CD4-positive, CD25-positive, alpha-beta regulatory T cell (primary cell): ENCODE measurements at places on chromosomes 1 and 21. TPM values are rescaled to one million over a fixed set of nuclear protein-coding genes. Genes with fewer than 3 reads are reported as not detected.

DNA sequence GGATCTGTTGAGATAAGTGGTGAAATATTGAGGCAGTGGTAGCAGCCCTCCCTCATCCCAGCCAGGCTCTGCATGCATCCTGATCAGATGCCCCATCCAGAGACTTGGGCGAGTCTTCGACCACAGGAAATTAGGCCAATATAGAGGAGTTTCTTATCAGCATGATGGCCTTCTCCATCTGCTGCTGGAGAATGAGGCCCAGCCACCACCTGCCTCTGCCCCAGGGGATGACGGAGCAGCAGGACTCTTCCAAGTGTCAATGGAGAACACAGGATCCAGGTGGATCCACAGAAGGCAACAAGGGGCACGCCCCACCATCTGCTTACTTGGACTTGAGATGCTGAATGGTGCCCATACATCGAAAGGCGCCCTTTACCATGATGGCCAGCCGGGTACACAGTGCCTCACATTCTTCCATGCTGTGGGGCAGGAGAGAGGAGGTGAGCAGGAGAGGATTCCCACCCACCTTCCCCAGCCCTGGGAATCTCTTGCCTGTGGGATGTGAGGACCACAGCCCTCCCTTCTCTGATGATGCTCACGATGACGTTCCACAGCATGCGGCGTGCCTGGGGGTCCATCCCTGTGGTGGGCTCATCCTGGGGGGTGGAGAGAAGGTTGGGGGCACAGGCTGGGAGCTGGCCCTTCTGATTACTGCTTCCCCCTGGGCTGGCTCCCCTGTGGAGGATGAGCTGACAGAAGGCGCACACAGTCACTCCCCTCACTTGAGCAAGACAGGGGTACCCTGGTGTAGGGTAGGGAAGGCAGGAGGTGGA lies 91.5 kb upstream of the GCLM start:
- no peak for DNase-seq

DNA sequence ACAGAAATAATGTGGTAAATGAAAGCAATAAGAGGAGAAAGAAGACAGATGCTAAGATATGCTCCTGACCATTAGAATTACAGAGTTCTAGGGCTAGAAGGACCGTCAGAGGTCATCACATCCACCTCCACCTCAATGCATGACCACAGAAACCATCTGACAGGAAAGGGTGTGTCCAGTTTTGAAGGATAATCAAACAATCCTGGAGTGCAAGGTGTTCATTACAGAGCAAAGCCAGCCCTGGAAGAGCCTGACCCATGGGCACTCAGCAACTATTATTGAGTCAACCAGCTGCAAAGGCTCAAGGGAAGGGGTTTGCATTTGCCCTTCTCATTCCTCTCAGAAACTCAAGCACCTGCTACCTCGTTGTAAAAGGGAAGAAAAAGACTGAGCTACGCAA lies 46.4 kb downstream of the TOR1AIP2 start:
- DNase-seq: peak; percentile 27

- DNase-seq: no peak
These were observed at the start of gene C1orf116 for GRCh38 chr1:207032528-207033017. TSS of gene C1orf116 (minus strand) at chr1:207032756. CDS start at chr1:207027598, 5,158 bp downstream.

DNA sequence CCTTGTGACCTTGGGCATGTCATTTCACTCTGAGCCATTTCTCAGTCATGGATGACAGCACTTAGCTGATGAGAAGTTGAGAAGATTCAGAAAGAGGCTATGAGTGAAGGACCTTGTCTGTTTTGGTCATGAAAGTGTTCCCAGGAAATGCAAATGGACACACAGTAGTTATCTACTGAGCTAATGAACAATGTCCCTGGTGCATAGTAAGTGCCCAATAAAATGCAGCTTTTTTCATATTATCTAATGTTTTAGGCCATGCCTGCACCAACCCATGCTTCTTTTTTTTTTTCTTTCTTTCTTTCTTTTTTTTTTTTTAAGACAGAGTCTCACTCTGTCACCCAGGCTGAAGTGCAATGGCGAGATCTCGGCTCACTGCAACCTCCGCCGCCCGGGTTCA lies 44.4 kb upstream of the EPB41 start:
- no peak for DNase-seq

GRCh38 chr21:33541105-33541711 lies 709 bp downstream of the GART start:
- no peak for DNase-seq

- no peak for DNase-seq
These were observed 871 bp downstream of the TUFT1 start for GRCh38 chr1:151540982-151541377.

DNA sequence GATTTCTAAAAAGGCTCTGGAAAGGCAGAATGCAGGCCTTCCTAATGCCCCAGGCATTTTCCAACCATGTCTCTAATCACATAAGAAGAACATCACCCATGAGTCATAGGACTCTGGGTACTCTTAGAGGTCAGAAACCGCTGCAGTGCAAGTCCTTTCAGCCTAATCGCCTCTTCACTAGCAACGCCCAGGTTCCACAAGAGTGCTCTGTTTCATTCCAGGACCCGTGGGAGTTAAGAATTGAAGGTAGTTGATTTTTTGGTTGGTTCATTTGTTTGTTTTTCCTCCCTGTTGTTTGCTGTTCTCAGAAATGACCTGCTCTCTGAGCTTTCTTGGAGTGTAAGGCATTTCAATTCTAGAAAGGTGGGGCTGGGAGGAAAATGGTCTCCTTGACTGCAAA lies 123.2 kb downstream of the NR5A2 start:
- no peak for DNase-seq

- no peak for DNase-seq
These were observed 24.7 kb downstream of the QSOX1 start for GRCh38 chr1:180179162-180179957.

- no peak for DNase-seq
These were observed 26.5 kb downstream of the C1orf116 start for GRCh38 chr1:207006083-207006482.

DNA sequence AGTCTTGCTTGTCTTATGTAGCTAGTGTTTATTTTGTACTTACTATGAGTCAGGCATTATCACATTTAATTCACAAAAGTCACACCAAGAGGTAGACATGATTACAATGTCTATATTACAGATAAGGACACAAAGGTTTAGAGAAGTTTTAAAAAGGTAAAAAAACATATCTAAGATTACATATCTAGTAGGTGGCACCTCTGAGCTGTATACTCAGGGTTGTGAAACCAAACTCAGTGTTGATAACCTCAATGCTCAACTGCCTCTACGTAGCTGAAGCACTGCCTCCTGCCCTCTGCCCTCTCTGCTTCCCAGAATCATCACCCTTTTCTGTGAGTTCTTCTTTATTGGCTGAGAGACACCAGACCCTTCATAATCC lies 431.3 kb downstream of the DISC1 start:
- no peak for DNase-seq

DNA sequence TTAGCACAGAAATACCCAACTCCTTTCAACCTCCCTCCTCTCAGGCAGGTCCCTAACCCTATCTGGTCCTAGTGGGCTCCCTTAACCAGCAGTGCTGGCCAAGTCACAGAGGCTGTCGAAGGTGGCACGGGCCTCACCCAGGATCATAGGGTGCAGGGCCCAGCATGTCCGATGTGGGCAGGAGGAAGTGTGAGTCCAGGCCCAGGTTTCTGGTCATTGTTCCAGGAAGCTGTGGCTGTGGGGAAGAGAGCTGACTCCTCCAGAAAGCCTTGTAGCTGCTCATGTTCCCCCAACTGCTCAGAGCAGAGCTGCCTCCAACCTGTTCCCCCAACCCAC lies 2.4 kb downstream of the CCDC17 start:
- DNase-seq: no peak

GRCh38 chr1:118963456-118964430 lies 24.4 kb downstream of the TBX15 start:
- DNase-seq: no peak

DNA sequence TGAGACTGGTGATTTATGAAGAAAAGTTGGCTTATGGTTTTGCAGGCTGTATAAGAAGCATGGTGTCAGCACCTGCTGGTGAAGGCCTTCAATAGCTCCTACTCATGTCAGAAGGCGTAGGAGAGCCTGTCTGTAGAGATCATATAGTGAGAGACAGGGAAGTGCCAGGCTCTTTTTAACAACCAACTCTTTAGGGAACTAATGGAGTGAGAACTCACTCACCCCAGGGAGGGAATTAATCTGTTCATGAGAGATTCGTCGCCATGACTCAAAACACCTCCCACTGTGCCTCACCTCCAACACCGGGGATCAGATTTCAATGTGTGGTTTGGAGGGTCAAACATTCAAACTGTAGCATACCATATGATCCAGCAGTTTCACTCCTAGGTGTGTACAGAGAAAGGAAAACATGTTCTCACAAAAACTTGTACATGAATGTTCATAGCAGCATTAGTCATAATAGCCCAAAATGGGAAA lies 72.6 kb downstream of the TTC3 start:
- no peak for DNase-seq

DNA sequence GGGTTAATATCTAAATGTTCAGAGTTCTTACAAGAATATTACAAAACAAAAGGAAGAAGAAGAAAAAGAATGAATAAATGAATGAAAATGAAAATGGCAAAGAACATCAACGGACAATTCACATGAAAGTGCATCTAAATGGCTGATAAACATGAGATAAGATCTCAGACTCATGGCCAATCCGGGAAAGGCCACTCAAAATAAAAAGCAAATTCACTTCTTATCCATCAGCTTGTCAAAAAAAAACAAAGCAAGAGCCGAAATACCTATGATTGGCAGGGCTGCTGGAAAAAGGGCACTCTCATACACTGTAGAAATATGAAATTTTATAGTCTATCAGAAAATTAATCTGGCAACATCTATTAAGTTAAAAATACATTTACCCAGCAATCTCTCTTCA lies 103.6 kb upstream of the EDEM3 start:
- DNase-seq: no peak

DNA sequence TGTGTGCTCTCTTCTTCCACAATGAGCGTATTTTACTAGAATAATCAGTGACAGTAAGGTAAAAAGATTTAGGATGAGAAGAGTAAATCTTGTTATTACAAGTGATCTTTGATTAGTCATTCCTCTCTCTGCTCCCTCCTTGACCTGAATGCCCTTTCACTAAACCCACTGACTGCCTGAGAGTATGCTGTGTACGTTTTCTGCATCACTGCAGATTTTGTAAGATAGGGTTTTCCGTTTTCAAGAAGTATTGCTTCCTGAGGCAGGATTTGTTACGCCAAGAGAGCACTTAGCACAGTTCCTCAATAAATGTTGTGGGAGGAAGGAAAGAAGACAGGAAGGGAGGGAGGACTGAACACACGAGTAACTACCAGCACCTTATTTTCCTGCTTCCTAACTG lies 7.7 kb upstream of the LAMB3 start:
- no peak for DNase-seq

DNA sequence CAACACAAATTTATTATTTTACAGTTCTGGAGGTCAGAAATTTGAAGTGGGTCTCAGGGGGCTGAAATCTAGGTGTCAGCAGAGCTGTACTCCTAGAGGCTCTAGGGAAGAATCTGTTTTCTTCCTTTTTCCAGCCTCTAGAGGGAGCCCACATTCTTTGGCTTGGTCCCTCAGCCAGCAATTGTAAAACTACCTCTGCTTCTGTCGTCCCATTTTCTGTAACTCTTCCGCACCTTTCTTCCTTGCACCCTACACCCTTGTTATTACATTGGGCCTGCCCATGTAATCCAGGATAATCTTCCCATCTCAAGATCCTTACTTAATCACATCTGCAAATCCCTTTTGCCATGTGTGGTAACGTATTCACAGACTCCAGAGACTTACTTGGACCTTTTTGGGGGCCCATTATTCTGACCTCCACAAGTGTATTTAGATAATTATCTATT lies 24.8 kb upstream of the THEM4 start:
- peak; percentile 67 for DNase-seq

DNA sequence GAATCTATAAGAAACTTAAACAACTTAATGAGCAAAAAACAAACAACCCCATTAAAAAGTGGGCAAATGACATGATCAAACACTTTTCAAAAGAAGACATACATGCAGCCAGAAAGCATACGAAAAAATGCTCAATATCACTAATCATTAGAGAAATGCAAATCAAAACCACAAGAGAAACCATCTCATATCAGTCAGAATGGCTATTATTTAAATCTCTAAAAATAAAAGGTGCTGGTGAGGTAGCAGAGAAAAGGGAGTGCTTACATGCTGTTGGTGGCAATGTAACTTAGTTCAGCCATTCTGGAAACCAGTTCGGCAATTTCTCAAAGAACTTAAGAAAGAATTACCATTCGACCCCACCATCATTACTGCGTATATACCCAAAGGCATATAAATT lies 147.7 kb downstream of the FAF1 start:
- no peak for DNase-seq

- DNase-seq: no peak
These were observed 24.2 kb upstream of the PEX19 start for GRCh38 chr1:160309185-160309557.

- DNase-seq: no peak
These were observed 123.4 kb downstream of the ETS2 start for GRCh38 chr21:38929142-38929541.

DNA sequence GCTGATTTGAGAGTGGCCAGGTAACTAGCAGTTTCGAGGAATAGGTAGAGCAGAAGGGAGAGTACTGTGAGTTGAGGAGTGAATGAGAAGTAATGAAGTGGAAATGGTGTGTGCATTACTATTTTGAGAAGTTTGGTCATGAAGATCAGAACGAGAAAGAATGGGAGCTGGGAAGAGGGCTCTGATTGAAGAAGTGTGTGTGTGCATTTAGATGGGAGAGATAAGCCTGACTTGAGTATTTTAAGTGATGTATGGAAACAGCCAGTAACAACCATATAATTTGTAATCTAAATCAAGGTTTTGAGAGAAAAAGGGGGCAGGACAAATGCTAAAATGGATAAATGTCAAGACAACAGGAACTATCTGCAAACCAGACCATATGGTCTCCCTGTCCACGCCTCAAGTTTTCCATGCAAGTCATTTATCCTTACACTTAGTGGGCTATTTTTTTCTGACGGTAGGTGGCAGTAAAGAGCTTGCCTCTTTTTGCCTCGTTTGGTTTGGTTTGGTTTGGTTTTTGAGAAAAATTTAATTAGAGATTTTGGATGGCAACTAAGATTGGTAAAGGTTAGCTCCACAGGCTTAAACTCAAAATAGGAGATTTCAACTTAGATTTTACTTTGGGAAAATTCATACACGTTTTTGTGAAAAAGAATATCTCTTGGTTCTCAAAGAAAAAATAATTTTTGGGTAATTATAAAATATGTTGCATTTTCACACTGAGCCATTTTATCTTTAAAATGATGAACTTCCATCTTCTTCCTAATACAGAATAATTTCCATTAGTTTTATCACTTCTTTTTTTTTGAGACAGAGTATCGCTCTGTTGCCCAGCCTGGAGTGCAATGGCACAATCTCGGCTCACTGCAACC lies 9.5 kb upstream of the B3GALNT2 start:
- DNase-seq: peak; percentile 56

The ADAMTSL4 gene
- total RNA-seq: 0.12 TPM

The DYNLT4 gene
- total RNA-seq: 3.6 TPM

The LIN28A gene
- total RNA-seq: not detected

The REN gene
- total RNA-seq: not detected

The C1orf185 gene
- not detected for total RNA-seq

The LY9 gene
- total RNA-seq: 105 TPM

The NKAIN1 gene
- total RNA-seq: not detected

The AMY1A gene
- not detected for total RNA-seq

The NHLH1 gene
- not detected for total RNA-seq

The RHOU gene
- total RNA-seq: 1.6 TPM
